ENCODE measurements at places on chromosomes 16 and 17.

- no peak for DNase-seq
These were observed 66.9 kb downstream of the ABR start for GRCh38 chr17:1112875-1113274.

DNA sequence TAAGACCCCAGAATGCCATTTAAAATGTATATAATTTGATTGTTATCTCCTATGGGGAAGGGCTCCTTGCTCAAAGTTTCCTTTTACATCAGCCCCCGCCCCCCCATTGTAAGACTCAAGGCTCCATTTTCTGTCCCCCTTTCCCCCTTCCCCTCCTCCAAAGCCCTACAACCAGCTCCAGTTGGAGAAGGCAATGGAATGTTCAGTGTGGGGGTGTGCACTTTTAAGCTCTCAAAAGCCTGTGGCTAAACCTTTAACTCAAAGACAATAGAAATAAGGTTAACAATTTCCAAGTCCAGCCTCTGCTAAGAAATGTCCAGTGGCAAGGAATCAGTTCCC is 114.7 kb downstream of the NOG start:
- no peak for DNase-seq

- no peak for DNase-seq
These were observed 37.3 kb upstream of the ICAM2 start for GRCh38 chr17:64057701-64058263.

DNA sequence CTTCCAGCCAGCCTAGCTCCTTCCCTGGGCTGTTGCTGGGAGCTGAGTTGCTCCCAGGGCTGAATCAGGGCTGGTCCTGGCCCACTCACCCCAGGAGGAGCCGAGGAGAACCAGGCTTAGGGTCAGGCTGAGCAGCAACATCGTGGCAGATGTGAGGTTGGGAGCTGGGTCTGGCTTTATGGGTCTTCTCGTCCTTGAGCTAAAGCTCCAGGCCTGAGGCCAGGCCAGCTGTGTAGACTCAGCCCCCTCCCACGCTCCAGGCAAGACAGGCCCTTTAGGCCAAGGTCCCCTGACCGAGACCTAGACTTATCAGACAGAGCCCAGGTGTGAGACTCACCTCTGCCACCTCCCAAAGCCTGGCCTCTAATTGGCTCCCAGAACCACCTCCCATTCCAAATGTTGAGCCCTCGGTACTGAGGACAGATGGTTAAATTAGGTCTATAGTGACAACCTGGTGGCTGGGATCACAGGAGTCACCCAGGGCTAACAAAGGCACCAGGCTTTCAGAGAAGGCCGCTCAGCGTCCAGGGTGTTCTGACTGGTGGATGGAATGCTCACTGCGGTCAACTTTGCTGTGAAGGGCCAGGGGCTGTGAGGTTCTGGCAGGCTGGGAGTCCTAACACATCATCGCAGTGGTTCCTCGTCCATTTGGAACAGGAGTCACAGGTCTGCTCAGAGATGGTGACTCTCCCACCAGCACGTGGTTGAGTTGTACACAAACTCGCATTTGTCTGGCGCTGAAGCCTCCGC is at the start of gene CTRL:
Gene CTRL (minus strand): TSS at position 151 of the 750 bp plus-strand sequence. CDS start 10 bp downstream, at position 141.
- no peak for DNase-seq

DNA sequence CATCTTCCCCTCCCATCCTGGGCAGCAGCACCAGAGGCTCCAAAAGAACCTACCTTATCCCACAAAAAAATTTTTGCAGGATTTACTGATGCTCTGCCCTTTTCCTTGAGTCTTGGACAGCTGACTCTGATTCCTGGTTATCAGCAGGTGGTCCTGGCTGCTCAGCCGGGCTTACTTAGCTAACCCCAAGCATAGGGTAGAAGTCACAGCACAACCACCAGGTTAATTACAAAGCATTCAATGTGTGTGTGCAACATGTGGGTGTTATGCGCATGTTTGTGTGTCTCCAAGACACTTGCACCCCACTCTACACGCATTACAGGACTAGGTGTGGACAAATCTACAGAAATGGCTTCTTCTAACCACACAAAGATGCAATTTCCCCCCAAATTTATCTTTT is 36.3 kb downstream of the PECAM1 start:
- DNase-seq = no peak

DNA sequence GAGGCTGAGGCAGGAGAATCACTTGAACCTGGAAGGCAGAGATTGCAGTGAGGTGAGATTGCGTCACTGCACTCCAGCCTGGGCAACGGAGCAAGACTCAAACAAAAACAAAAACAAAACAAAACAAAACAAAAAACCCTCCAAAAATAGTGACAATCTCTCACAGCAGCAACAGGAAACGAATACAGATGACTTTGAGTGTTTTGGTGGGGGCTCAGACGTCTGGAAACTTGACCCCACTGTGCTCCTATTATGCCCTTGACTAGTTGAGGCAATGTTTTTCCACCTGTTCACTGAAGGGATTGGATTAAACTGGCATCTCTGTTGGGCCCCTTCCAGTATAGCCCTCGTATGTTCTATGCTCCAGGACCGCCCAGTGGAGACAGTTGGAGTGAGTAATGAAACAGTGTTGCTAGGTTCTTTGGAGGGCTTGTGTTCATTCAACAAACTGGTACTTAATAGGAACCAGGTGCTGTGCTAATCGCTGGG is 167.0 kb downstream of the UTP18 start:
- DNase-seq = no peak

GRCh38 chr17:10384175-10384574 is 11.4 kb upstream of the MYH13 start:
- peak; percentile 64 for DNase-seq

DNA sequence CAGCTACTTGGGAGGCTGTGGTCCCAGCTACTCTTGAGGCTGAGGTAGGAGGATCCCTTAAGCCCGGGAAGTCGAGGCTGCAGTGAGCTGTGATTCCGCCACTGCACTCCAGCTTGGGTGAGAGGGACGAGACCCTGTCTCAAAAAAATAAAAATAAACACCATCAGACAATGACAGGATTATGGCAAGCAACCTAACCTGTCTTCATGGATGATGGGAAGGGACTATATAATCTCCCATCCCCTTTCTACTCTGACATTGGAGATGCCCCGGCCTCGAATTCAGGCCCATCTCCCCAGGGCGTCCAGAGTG is 893 bp downstream of the TRIM25 start:
- DNase-seq = no peak

DNA sequence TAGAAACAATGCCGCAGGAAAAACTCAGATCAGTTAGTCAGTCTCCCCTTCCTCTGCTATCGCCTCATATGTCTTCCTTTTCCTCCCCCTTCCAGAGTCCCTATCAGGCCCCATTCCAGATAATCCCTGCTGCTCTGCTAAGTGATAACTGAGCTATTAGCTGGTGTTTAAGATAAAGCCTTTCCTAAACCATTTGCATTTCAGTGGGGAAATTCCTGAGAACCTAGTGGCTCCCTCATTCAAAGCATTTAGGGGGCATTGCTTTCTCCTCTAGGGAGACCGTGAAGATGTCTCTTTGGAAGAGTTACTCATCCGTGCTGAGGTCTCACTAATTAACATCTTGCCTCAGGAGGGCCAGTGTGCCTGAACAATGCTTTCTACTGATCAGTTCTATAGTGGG is 401.6 kb downstream of the NPIPA7 start:
- no peak for DNase-seq

DNA sequence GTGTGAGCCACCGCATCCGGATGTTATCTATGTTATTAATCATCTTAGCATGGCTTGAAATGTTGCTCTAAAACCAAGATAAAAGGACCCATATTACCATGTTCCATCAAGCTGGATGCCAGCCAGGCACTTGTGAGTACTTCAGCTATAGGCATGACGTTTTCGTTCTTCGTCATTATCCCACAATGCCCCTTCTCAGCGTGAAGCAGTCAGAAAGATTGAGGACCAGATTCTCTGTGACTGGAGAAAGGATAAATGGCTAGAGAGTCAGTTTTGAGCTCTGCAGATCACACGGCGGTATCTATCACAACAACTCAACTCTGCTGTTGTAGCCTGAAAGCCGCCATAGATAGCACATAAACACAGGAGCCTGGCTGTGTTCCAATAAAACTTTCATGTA is 29.8 kb upstream of the LCMT1 start:
- no peak for DNase-seq

DNA sequence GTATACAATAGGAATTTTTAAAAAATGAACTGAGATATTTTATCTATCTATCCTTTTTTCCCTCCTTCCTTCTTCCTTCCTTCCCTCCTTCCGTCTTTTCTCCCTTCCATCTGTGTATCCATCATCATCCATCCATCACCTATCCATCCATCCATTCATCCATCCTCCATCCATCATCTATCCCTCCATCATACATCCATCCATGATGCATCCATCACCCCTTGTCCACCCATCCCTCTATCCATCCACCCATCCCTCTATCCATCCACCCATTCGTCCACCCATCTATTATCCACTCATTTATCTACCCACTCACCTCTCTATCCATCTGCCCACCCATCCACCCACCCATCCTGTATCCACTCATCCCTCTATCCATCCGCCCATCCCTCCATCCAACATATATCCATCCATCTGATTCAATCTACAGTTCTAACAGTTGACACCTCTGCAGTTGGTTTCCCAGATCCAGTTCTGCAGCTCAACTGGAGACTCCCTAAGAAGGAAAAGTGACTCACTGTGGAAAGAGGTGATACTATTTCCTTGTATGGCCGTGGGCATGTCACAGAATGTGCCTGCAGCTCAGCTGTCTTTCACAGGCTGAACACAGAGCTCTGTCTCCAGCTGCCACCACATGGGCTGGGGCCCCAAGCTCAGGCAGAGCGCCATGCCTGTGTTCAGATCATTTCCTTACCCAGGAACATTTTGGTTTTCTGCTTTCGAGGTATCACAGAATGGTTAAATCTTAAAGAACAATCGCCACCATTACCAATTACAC is 130.8 kb downstream of the XYLT1 start:
- DNase-seq = no peak

GRCh38 chr17:29615048-29615385 is 7.7 kb downstream of the CORO6 start:
- no peak for DNase-seq

- no peak for DNase-seq
These were observed 2.3 kb downstream of the TGFB1I1 start for GRCh38 chr16:31474173-31474714.

- DNase-seq = no peak
These were observed 17.2 kb downstream of the SKAP1 start for GRCh38 chr17:48412841-48413240.

DNA sequence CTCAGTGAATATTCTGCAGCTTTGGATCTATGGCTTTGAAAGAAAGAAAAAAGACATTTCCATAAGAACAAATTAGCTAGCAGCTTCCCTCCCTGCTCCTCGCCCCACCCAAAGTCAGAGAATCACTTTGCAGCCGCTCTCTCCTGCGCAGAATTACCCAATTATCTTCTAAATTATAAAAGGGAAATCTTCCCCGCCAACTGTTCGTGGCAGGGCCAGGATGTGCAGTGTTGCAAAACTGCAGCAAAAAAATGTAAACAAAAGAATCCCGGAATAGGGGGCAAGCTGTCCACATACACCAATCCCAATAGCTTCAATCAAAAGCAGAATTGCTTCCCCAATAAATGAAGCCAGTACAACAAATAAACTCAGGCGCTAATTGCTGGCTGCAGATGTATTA is 510.6 kb downstream of the RBFOX1 start:
- DNase-seq = no peak

- no peak for DNase-seq
These were observed 270.2 kb upstream of the RPL38 start for GRCh38 chr17:73933164-73933766.

DNA sequence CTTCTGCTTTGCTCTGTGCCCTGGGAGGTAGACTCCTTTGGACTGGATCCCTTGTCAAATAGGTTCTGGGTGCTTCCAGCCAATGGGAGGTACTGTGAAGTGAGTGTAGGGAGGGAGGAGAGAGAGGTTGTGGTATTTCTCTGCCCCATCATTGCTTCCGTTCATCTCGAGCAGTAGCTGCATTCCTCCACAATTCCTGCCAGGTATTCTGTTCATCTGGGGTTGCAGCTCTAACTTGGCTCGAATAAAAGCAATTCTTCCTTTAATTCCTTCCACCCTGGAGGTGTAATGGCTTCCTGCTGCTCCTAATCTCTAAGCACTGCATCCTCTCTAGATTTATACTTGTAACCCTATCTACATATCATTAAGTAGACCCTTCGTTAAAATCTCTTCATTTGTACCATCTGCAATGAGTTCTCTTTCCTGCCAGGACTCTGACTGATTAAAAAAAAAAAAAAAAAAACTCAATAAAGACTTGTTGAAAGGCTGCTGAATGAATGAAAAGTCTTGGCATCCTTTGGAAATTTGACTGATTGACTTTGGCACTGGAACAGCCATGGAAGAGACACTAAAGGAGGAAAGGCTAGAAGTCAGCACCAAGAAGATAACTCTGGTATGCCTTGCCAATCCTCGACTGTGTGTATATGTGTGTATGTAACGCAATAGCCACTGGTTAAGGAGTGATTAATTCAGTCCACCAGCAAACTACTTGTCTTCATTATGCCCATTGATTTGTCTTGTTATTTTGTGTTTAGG is 616.9 kb upstream of the SOX9 start:
- DNase-seq = no peak

DNA sequence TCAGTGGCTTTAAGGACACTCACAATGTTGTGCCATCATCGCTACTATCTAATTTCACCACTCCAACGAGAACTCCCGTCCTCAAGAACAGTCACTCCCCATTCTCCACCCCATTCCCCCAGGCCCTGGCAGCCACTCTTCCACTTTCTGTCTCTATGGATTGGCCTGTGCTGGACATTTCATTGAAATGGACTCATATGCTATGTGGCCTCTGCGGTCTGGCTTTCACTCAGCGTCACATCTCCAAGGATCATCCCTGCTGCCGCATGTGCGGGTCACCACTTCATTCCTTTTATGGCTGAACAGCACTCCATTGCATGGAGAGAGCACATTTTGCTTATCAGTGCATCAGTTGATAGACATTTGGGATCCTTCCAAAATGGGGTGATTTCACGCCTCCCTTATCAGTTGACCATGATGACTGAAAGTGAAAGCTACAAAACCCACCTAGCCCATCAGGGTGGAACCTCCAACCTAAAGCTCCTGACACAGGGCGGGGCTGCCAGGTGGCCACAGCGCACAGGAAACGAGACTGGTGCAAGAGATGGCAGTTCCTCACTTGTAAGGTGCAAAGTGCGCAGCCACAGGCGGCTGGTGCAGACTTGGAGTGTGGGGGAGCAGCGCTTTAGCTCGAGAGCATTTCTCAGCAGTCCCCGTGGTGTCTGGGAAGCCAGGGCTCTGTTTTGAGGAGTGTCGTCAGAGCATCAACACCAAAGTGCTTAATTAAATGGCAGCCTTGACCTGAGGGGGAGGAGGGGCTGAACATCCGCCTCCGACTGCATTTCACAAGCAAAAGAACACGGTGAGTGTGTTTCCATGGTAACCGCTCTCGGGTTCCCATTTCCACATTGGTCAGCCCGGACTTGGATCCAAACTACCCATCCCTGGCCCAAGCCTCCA is 23.8 kb downstream of the COTL1 start:
- peak; percentile 86 for DNase-seq

All from left kidney (tissue), 8 donors.